ENCODE measurements at places on chromosomes 2 and 18.

- no peak for DNase-seq
These were observed 17.7 kb downstream of the ST6GAL2 start for GRCh38 chr2:106868275-106868674.

DNA sequence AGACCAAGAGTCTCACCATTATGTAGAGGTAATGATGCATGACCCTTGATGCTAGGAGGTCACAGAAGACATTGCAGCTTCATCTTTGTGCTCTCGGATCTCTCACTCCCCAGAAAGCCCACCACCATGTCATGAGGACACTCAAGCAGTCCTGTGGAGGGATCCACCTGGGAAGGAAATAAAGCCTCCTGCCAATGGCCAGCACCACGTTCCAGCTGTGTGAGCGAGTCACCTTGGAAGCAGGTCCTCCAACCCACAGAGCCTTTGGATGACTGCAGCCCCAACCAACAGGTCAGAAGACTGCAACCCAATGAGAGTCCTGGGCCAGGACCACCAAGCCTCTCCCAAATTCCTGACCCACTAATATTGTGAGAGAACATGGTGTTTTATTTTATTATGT is 38.4 kb downstream of the CYP26B1 start:
- no peak for DNase-seq

DNA sequence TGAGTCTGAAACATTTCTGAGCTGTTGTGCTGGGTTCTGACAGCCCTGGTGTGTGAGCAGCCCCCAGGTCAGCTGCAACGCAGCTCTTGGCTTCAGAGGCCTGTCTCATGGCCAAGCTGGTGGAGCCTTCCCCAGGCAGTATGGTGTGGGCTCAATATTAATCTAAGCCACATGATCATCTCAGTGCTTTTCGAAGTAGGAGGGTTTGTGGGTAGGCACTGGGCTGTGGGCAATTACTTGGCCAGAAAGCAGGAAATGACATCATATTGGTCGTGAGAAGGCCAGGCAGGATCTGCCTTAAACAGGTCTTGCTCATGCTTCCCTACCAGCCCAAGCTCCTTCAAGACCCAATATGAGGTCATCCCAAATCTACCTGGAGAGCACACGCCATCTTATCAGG is 26.9 kb downstream of the LOXHD1 start:
- no peak for DNase-seq

GRCh38 chr18:47826157-47827074 is 104.0 kb downstream of the SMAD2 start:
- DNase-seq: no peak

DNA sequence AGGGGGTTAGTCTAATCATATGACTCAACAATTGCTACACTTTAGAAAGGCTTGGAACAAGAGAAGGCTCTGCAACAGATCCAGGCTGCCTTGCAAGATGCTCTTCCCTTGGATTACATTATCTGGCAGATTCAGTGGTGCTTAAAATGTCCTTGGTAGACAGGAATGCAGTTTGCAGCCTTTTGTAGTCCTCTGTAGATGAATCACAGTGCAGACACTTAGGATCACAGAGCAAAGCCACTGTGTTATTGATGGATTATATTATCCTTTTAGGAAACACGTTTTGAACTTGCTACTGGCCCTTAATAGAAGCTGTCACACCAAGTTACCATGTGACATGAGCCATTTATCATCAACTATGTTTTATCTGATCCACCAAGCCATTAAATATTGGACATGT is 152.2 kb downstream of the CBLN2 start:
- DNase-seq: no peak

GRCh38 chr2:2183176-2183575 is 147.9 kb downstream of the MYT1L start:
- DNase-seq: no peak

DNA sequence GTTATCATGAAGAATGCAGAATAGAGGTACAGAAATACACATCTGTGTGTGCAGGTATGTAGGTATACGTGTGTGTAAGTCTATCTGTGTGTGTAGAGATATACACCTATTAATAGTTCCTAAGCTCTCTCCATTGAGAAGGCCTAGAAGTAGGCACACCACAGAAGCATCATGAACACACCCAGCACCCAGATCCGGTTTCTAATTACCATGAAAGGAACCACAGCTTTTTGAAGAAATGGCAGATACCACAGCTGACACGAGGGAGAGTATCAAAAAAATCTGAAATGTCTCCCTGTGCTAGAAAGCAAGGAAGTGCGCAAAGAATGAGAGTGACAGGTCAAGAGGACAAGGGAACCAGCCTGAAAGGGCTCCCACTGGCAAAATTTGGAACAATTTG is 27.7 kb upstream of the AP1S3 start:
- no peak for DNase-seq

DNA sequence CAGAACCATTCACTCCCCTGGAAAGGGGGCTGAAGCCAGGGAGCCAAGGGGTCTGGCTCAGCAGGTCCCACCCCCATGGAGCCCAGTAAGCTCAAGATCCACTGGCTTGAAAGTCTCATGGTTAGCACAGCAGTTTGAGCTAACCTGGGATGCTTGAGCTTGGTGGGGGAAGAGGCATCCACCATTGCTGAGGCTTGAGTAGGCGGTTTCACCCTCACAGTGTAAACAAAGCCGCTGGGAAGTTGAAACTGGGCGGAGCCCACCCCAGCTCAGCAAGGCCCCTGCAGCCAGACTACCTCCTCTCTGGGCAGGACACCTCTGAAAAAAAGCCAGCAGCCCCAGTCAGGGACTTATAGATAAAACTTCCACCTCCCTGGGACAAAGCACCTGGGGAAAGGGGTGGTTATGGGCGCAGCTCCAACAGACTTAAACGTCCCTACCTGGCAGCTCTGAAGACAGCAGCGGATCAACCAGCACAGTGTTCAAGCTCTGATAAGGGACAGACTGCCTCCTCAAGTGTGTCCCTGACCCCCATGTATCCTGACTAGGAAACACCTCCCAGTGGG is 14.7 kb upstream of the TTC32 start:
- no peak for DNase-seq

DNA sequence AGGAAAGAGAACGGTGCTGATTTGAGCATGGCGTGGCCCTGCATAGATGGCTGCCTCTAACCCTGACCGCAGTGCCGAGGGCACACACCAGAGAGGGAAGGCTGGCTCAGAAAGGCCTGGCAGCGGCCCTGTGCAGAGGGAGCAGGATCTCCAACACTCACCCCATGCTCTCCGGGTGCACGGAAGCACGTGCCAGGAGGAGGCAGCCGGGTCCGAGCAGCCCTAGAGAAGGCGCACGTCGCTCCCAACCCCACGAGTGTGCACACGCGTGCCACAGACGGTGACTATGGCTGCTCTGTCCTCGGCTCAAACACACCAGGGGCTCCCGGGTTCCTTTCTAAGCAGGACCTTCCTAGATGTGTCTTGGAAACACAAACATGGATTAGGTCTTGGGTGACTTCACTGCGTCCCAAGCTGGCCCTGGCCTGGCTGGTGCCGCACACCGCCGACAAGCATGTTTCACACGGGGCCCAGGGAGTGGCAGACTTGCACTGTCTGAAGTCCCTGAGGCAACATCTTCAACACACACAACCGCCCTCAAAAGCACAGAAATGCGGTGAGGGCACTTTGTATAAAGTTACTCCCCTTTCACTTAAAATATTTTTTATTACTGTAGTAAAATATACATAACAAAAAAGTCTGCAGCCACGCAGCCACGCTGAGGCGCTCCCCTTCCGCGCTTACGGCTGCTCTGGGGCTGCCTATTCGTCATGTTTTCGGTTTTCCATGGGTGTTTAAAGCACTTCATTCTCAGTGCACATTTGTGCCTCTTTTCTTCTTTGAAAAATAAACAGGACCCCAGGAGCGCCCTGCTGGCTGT is 110.0 kb downstream of the ZNF516 start:
- DNase-seq: no peak

DNA sequence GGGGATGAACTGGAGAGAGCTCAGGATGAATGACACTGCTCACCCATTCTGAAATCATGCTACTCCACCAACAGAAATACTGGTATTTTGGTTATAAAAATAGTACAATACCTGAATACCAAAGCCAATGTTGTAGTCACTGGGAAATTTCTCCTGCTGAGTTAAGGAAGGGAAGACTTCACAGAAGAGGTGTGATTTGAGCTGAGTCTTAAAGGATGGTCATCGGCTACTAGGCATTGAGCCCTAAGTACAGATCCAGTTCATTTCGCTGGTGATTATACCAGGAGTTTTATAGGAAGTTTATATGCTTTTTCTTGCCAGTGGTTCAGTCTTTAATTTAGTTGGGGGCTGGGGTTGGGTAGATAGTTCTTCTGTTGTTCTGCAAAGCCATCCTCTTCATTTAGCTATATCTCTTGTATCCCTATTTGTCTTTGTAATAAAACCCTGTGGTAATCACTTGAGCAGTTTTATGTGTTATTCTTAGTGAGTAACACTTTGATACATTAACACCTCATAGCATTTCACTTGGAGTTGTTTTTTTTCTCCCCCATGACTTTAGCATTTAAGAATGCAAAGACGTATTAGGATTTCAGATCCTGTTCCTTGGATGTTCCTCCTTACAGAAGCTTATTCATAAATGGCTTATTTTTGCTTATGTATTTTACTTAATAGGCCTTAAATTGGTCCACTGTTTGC is 239.9 kb upstream of the FOSL2 start:
- DNase-seq: peak; percentile 53

DNA sequence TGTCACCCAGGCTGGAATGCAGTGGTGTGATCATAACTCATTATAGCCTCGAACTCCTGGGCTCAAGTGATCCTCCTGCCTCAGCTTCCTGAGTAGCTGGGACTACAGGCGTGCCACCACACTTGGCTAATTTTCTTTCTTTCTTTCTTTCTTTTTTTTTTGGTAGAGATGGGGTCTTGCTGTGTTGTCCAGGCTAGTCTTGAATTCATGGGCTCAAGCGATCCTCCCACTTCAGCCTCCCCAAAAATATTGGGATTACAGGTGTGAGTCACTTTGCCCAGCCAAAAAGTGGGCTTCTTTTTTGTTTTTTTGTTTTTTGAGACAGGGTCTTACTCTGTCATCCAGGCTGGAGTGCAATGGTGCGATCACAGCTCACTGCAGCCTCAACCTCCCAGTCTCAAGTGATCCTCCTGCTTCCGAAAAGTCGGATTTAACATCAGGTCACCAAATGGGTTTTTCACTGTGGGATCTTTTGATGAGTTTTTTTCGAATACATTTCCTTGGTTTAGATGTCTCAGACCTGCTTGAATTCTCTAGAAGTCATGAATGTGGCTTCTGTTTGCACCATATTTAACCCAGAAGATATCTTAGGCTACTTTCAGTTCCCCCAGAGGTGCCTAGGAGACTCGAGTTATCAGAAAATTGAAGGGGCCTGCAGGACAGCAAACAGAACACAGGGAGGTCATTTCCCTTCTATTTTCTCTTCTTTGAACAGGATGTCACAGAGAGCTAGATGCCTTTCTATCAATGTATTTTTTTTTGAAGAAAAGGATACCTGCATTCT is 8.9 kb downstream of the RAB31 start:
- DNase-seq: no peak

DNA sequence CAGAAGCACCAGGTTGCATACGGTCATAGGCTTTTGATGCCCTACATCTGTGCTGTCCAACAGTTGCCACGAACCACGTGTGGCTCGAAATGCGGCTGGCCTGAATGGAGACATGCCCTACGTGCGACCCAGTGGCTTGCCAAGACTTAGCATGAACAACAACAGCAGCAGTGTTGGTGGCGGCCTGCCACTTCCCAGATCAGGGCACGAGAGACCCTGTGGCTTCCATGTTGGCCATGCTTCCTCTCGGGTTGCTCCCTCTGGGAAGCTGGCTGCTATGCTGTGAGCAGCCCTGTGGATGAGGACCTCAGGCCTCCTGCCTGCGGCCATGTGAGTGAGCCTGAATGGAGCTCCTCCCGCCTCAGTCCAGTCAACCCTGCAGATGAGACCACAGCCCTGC is 212.3 kb downstream of the HDAC4 start:
- no peak for DNase-seq

- no peak for DNase-seq
These were observed 174.2 kb downstream of the SLC39A10 start for GRCh38 chr2:195830968-195831950.

DNA sequence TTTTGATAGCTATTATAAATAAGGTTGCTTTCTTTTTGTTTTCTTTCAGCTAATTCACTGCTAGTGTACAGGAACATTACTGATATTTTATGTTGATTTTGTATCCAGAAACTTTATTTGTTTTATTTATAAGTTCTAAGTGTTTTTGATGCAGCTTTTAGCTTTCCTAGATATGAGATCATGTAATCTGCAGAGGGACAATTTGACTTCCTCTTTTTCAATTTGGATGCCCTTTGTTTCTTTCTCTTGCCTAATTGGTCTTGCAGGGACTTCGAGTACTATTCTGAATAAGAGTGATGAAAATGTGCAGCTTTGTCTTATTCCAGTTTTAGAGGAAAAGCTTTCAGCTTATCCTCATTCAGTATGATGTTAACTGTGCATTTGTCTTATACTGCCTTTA is 643.4 kb upstream of the CDH2 start:
- no peak for DNase-seq

Measured in fibroblast of upper back skin (primary cell).